Tibial artery (tissue), 4 donors: ENCODE measurements at places on chromosomes 16 and 17.

- peak; percentile 22 for DNase-seq
Measured at GRCh38 chr17:60792250-60792898, 114.7 kb downstream of the BCAS3 start.

DNA sequence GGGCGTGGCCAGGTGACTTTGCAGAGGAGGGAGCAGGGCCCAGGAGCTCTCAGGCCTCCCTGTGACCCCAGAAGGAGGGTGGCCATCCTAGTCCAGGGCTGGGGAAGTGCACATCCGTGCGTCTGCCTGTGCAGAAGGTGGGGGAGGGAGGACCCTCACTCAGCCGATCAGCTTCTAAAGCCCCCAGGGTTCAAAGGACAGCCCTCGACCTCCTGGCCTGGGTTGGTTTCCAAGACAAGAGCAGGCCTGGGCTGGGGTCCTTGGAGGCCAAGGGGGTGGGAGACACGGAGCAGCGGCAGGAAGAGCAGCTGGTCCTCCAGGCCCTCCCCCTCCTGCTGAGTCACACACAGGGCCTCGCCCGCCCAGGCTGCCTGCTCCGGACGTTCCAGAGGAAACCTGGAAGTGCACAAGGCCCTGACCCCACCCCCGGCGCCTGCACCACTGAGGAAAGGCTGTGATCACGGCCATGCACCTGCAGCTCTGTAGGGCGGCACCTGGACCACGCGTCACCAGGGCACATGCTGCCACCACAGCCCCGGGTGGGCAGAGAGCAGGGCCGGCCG, 67.1 kb upstream of the ZNF469 start:
- no peak for DNase-seq

DNA sequence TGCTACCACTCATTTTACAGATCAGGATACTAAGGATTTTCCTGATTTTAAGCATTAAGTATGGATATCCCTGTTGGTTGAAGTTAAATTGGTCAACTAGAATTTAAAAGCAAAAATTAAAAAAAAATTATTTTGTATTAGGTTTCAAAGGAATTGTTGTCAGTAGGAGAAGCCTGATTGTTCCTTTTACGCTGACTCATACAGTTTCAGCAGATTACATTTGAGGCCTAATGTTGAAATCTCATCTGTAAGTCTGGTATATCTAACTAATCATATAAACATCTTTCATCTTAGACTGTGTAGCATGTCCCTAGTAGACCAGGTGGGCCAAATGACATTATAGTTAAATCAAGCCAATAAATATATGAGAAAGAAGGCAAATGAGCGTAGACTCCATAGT, 83.5 kb downstream of the FTO start:
- DNase-seq, result no peak

DNA sequence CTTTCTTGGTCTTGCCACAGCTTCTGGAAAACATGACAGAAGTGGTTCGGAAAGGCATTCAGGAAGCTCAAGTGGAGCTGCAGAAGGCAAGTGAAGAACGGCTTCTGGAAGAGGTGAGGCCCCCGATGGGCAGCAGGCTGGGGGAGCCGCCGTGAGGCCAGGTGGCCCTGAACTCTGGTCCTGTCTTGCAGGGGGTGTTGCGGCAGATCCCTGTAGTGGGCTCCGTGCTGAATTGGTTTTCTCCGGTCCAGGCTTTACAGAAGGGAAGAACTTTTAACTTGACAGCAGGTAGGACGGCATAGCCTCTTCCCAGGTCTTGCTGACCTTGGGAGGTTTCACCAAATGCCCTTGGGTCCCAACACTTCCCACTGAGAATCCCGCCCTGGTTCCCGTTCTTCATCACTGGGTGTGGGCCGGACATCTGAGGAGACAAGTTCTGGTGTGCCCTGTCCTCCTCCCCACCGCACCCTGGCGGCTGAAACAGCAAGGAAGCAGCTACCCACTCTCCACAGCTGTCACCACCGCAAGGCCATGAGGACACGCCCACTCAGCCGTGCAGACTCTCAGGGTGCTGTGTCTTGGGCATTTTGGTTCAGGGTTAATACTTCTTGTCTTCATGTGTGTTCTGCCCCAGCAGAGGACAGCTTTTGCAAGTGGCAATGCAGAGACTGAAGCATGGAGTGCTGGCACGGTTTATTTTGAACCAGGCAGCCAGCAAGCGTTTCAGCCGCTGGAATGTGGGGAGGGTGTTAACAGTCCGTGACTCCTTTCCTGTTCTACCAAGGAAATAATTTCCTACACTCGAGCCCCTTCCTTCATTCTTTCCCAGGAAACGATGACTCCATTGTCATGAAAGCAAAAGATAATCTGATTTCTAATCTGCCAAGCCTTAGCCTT, 21.4 kb downstream of the NTAN1 start:
- no peak for DNase-seq

DNA sequence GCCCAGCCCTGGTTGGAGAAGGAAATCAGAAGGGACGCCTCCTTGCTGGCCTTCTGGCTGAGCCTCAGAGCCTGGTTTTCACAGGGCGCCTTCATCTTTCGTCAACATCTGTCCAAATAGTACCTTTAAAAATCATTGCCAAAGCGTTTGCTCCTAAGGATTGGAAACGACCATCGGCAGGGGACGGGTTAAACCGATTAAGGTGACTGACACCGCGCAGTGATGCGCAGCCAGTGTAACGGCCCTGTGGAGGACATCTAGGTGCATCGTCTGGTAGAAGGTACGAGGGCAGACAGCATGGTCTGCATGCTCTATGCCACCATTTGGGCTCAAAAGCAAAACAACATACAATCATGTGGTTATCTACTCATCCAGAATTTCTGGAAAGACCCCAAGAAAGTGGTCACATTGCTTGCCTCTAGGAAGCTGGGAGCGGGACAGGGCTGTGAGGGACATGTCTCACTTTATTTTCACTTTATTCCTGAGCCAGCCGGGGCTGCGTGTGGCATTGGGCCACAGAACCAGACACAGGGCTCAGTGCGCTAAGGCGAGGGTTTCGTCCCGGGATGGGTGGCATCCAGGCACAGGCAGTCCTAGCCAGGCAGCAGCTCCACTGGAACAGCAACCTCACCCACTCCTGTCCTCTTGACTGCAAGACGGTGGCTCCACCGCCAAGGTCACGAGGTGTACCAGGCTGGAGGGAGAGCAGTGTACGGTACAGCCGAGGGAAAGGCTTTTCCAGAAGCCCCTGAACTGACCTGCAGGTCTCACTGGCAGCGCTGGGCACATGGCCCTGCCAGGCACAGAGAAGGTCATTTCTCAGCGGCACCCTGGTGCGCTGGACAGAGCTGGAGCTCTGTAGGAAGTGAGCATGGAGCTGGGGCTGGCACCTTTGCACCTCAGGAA, 40.9 kb upstream of the JPH3 start:
- no peak for DNase-seq

- DNase-seq, result no peak
Measured at GRCh38 chr16:87955302-87956097, 4.3 kb downstream of the BANP start.

- no peak for DNase-seq
Measured at GRCh38 chr16:72442385-72443158, 270.6 kb upstream of the PMFBP1 start.

- no peak for DNase-seq
Measured at GRCh38 chr17:50058296-50058953, 2.5 kb downstream of the ITGA3 start.

DNA sequence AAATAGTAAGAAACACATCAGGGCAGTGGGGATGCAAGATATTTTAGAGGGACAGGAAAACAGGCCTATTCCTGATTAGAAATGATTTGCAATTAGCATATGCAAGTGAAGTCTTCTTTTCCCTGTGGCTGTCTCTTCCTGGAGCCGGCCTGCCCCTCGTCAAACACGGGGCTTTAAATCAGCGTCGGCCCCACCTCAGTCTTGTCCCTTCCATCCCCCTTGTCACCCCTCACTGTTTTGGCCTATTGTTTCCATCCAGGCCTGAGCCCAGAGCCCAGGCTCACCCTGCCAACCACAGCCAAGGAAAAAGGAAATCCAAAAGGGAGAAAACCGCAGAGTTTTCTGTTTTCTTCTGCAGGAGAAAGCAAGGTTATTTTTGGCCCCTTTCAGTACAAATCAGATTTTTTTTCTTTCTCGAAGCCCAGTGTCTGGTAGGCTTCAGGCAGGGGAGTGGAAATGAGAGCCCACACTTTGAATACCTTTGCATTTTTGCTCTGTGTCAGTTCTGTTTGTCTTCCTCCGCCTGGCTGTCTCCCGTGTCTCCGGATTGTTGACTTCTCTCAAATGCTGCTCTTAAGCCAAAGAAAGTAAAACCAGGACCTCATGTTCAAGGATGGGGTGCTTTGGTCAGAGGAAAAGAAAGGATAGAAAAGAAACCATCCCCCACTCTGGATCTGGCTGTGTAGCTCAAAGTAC, 399.9 kb upstream of the CDH11 start:
- no peak for DNase-seq

DNA sequence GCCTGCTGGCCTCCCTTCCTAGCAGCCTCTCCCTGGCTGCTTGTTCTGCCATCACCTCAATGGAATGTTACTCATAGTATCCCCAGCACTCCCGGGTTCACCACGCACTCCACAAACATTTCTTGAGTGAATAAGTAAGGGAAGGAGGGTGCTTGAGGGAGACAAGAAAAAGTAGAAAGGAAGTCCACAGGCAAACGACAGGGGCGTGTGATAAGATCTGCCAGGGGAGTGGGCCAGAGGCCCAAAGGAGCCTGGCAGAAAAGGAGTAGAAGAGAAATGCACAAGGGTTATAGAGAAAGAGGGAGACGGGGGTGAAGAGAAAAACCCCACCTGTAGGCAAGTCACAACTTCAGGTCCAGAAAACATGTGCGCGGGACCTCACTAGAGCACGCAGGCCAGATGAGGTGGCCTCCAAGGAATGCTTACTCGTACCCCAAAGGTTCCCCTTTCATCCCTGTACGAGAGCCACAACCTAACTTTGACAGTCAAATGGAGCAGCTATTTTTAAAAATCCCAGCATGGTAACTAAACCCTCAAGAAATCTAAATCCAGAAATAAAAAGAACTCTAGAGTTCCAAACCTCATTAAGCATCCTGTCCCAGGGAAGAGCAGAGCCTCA, 6.6 kb downstream of the ZDHHC7 start:
- DNase-seq, result no peak

GRCh38 chr17:26773189-26774188, 520.4 kb upstream of the WSB1 start:
- peak; percentile 50 for DNase-seq

- DNase-seq, result no peak
Measured at GRCh38 chr17:60416368-60416925, 5.8 kb upstream of the CHCT1 start.

- DNase-seq, result no peak
Measured at GRCh38 chr16:50275428-50276325, 9.3 kb downstream of the ADCY7 start.

DNA sequence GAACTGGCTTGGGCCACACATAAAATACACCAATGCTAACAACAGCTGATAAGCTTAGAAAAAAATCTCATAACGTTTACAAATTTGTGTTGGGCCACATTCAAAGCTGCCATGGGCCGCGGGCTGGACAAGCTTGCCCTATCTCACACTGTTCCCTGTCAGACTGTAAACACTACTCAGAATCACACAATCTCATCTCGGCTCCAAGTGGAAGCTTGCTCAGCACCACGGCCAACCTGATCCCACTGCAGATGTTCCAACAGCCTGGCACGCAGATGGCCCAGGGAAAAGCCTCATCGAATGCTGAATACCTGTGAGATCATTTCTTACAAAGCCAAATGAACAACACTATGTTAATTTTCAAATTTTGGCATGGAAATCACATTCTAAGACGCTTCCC, 125.8 kb downstream of the ANKRD11 start:
- DNase-seq, result no peak

GRCh38 chr17:37107406-37108083, 158.8 kb downstream of the AATF start:
- DNase-seq, result no peak

DNA sequence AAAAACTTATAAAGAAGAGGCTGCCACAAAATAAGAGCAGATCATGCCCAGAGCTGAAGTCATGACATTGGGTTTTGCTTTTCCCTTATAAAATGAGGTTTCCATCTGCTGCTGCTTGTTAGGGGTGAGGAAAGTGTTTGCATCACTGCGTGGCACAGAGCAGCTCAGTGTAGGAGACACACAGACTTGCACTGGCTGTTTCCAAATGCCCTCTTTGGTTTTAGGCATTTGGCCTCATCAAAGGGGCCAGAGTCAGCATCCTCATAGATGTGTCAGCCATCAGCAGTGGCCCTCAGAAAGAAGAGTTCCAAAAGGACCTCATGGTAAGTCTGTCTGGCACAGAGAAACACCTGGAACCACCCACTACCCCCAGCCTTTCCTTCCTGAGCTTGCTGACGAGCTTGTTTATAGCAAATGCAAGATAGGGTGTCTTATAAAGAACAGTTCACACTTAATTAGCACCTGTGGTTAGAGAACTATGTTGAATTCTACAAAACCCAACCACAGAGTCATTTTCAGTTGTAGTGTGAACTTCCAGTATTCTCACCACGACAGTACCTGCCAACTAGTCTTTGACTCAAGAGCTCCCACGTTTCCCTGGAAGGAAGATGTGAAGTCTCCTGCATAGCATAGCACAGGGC, 17.0 kb downstream of the VWA3A start:
- DNase-seq, result no peak

DNA sequence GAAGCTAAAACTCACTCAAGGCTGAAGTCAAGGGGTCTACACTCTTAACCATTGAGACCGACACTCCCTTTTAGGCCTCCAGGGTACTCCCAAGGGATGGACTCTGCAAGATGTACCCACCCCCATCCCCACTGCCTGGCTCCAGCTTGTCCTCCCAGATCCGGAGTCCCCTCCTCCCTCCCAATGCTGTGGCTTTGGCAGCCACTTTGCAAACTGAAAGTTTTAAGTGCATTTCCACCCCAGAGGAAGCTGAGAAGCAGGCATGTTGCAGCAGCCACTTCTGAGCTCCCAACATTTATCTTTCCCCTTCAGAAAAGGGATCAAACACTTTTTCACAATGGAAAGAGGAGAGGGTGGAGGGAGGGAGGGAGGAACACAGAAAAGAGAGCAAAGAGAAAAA, 115.2 kb downstream of the COPRS start:
- no peak for DNase-seq

DNA sequence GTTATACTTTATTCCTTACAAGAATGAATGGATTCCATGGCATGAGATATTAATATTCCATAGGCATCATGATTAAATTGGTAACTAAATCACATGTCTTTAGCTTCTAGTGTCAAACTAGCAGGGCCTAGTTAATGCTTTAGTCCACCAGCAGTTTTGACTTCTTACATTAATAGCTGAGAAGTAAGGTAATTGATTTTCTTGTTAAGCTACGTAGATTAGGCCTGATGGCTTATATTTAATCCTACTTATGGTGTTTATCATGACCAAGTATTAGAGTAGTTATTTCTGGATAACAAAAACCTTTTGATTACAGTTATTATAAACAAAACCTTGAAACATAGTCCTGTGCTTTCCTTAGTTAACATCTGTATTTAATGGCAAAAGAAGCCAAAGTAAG, 184.5 kb downstream of the TANC2 start:
- DNase-seq, result no peak
